ENCODE measurements at places on chromosomes 12 and 14.

DNA sequence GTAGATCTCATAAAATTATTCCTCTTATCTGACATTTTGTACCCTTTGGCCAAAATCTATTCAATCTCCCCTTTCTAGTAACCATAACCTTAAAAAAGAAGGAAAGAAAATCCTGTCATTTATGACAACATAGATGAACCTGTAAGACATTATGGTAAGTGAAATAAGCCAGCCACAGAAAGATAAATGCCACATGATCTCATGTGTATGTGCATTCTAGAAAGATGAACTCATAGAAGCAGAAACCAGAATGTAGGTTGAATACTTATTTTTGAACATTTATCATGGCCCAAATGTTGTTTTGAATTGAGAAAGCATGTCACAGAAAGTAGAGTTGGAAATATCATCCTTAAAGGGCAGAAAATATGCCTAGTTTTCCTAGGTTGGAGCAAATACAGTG is 1053.6 kb downstream of the SLC6A15 start:
- DNase-seq = no peak

DNA sequence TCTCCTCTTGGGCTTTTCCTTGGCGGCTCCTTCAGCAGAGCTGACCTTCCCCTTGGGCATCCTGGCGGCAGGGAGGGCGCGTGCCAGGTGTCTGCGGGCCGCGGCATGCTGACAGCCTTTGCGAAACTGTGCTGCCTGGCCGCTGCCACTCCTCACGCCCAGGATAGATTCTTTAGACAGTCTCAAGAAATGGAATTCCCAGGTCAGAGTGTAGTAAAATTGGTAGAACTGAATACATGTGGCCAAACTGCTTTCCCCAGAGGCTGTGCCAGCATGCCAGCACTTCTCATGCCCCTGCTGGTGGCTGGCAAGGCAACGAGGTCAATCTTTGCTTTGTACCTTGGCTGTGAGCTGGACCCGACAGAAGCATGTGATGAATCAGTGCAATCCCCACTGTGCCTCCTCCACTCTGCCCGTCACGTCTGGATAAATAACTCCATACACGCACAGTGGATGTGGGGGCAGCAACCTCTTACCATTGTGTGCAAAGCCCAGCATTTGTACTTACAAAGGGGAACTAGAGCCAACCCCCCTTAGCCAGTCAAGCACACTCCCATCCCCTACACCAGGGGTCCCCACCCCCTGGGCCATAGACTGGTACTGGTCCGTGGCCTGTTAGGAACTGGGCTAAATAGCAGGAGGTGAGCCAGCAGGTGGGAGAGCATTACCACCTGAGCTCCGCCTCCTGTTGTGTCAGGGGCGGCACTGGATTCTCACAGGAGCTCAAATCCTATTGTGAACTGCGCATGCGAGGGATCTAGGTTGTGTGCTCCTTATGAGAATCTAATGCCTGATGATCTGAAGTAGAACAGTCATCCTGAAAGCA is 90.9 kb downstream of the ACTN1 start:
- DNase-seq = no peak

GRCh38 chr14:27184427-27184826 is 586.6 kb upstream of the NOVA1 start:
- no peak for DNase-seq

GRCh38 chr12:65449400-65449799 is 170.9 kb downstream of the MSRB3 start:
- no peak for DNase-seq

DNA sequence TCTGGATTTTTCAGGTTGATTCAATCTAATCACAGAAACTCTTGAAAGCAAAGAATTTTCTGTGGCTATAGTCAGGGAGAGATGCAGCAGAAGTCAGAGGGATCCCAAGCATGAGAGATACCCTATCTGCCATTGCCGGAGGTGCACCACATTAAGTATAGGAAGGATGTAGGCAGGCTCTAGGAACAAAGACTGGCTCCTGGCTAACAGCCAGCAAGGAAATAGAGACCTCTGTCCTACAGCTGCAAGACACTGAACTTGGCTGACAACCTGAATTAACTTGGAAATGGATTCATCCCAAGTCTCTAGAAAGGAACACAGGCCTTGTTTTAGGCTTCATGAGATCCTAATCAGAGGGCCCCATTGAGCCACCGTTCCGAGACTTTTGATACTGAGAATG is 364.9 kb upstream of the FLRT2 start:
- DNase-seq = no peak

DNA sequence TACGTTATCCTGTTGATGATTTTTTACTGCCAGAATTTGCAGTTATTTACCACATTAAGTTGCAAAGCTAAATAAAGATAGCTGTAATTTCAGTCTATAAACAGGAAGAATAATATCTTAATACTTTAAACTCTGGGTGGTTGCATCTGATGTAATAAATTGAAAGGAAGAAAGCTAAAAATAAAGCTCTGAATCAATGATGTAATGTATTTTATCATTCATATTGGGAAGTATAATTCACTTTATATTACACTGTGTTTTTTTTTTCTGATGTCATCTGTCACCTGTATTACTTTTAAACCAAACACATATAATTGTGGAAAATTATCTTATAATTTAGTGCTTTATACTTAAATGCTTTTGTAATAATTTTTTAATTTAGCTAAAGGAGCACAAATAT is 37.1 kb downstream of the PDZRN4 start:
- no peak for DNase-seq

DNA sequence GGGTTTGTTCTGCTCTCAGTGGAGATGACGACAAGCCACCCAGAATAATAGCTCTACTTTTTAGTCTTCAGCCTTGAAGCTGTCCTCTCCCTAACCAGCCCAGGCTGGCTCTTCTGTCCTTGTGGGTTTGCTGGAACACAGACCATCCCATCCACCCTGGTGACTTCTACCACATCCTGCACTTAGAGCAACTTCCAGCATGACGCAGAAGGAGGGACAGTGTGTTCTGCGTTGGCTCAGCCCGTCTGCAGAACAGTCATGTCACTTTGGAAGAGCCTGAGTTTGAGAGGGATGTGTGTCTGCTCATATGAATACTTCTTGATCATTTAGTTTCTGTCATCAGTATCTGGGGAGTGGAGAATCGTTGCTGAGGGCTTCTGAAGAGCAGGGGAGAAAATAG is 198.0 kb downstream of the CACNA1C start:
- no peak for DNase-seq

DNA sequence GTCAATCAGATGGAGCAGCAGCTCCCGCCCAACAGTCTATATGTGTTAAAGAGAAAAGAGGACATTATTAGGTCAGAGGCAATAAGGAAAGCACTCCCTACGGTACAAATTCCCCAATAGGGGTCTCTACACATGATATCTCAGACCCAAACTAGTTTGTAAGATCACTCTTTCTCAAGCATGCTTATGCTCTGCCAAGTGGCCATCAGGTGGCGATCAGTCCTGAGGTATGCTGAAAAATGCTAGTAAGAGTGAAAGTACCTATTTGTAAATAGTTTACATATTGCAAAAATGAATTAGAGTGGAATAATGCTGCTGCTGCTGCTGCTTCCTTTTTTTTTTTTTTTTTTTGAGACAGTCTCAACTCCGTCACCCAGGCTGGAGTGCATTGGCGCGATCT is 61.0 kb downstream of the CPM start:
- DNase-seq = no peak

- no peak for DNase-seq
Measured at GRCh38 chr12:77070800-77071449, 5.6 kb upstream of the E2F7 start.

- no peak for DNase-seq
Measured at GRCh38 chr12:14949631-14950030, 11.3 kb upstream of the ERP27 start.

DNA sequence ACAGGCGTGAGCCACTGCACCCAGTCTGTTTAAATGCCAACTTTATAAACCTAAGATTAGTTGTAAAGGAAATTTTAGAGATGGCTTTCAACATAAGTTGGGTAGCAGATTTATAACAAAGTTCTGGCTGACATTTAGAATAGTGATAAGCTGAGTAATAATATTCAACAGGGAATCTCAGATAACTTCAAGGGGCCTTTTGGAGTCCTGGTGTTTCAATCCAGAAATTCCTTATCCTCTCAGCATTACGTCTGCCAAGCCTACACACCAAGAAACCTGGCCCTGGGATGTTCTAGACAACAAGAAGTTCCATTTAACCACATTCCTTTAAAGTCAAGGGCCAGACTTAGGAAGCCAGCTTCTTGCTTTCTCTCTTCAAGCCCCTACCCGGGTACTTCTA is 59.5 kb upstream of the DYRK2 start:
- no peak for DNase-seq

GRCh38 chr12:8493084-8493483 is 20.2 kb upstream of the CLEC4D start:
- no peak for DNase-seq

All from thyroid gland (tissue), 4 donors.